ENCODE measurements at places on chromosomes 13 and 19.

DNA sequence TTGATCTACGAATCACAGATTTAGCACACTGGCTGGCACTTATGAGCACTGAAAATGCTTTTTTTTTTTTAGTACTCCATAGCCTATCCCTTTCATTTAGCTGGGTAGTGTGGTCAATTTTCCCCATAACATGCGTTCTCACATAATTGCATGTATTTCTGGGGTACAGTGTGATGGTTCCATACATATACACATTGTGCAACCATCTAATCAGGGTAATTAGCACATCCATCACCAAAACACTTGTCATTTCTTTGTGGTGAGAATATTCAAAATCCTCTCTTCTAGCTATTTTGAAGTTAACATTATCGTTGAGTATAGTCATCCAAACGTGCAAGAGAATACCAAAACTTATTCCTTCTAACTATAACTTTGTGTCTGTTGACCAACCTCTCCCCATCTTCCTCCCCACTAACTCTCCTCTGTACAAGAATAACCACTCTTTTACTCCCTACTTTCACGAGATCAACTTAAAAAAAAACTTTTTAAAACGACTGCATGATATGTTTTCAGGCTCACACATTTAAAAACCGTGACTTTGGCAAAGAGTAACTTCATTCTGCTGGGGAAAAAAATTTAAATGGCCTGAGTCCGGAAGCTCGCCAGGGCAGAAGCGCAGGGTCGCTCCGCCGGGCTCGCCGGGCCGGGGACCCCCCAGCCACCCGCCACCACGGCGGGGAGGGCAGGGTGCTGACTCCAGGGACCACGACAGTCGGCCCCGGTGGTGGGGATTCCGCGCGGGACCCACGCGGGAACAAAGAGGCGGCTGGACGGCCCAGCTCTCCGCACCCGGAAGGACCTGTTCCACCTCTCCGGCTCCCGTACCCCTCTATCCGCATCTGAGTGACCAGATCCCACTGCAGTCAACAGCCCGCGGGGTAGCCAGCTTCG, 868 bp upstream of the UBAC2 start:
- no peak for DNase-seq

GRCh38 chr13:69585656-69586055, 522.0 kb upstream of the ATXN8OS start:
- no peak for DNase-seq

DNA sequence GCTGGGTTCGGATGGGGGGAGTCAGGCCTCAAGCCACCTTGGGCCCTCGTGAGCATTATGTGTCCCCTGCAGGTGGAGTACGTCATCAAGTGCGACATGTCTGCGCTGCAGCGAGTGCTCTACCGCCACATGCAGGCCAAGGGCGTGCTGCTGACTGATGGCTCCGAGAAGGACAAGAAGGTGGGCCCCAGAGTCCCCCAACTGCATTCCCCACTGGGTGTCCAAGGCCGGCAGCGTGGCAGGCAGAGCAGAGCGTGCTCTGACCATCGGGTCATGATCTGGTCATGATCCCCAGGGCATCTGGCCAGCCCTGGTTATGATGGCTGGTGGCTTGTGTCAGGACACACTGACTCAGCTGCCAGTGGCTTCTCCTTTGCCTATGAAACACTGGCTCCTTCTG, 63.4 kb downstream of the SMARCA4 start:
- DNase-seq = no peak

- DNase-seq = no peak
These were observed 40.2 kb upstream of the NPAS1 start for GRCh38 chr19:46979126-46980105.

- DNase-seq = no peak
These were observed 204.7 kb downstream of the FGF14 start for GRCh38 chr13:102197193-102197592.

GRCh38 chr19:45528149-45528743, 21.0 kb downstream of the VASP start:
- no peak for DNase-seq

- DNase-seq = no peak
These were observed 3.7 kb downstream of the ZSCAN4 start for GRCh38 chr19:57672466-57672865.

DNA sequence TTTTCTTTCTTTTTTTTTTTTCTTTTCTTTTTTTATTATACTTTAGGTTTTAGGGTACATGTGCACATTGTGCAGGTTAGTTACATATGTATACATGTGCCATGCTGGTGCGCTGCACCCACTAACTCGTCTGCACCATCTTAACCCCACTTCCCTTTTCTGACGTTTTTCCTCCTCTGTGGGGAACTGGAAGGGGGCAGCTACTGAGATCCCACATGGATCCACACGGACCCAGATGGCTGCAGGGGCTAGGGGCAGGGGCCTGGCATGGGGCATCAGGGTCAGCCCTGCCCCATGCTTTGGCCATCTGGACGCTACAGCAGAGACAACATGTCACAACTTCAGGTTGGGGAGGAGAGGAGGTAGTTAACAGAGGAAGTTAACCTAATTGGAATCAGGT, 54.3 kb downstream of the RUBCNL start:
- no peak for DNase-seq

DNA sequence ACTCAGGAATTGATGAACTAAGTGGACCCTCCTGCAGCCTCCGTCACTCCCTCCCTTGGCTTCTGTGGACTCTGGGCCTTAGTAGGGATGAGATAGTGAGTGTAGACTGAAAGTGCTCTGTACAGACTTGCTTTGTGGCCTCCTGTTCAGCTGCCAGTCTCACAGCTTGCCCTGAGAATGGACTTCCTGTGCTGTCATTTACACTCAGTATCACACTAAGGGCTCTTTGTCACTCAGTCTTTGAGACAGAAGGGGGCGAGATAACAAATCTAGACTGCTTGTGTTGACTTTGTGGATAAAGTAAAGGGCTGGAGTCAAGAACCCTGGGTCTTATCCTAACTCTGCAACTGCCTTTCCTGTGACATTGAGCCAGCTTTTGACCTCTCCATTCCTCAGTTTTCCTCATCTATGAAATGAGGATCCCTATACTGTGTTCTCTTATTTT, 21.0 kb upstream of the SPRY2 start:
- DNase-seq = no peak

DNA sequence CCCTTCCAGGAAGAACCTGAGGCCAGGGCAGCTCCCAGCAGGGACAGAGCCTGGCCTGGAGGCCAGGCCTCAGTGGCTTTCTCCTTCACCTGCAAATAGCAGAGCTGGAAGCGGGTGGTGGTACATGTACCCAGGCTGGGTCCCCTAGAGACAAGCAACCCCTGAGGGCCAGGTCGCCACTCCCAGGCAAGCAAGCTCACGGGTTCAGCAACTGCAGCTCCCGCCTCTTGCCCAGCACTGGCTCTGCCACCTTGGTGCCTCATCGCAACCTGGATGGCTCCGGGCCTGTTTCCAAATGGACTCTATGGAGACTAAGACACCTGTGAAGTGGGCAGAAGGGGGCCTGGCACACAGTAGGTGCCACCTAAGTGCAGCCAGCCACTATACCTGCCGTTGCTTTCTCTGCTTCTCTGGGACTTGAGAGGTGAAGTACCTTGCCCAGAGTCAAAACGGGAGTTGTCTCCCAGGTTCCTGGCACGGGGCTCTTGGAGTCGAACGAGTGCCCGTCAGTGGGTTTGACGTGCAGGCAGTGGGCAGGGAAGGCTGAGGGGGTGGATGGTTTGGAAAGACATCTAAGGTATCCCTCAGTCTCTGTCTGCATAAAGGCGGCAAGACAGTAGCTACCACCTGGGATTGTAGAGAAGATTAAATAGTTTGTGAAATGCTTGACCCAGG, 2.4 kb upstream of the PLPP2 start:
- no peak for DNase-seq

GRCh38 chr19:15588265-15588664, 26.8 kb upstream of the CYP4F8 start:
- DNase-seq = no peak

GRCh38 chr19:57363688-57364181, 384 bp downstream of the TRAPPC2B start:
- DNase-seq = no peak

DNA sequence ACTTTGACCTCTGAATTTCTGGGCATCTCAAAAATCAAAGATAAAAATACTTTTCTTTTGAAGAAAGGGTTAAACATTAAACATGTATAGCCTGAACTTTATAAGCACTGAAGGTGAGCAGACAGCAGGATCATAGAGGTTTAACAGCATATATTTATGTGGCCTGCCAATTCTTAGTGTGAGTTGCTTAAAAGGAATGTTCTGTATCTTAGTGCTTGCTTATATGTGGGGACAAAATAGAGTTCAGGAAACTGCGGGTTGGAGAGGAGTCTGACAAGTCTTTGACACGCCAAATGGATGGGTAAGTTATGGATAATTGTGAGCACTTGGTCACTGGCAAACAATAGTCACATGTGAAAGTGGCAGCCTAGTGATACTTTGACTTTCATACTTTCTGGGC, 1419.4 kb upstream of the SPRY2 start:
- DNase-seq = no peak

GRCh38 chr19:2686360-2686759, 16.1 kb downstream of the GNG7 start:
- no peak for DNase-seq

DNA sequence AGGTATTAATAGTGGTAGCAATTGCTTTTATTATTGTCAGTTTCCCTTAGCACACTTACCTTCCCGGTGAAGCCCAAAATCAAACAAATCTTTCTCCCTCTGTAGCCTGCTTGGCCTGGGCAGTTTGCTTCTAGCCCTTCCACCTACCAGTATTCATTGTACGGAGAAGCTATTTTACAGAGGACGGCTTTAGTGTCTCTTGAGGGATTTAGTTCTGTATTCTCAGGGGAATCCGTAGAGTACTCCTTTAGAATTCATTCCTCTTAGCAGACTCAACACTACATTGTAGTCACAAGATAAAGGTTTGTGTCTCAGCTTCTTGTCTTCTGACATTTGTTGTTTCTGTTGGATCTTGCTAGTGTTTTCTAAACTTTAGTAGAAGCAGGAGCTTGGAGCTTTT, 24.1 kb upstream of the WTIP start:
- DNase-seq = no peak

DNA sequence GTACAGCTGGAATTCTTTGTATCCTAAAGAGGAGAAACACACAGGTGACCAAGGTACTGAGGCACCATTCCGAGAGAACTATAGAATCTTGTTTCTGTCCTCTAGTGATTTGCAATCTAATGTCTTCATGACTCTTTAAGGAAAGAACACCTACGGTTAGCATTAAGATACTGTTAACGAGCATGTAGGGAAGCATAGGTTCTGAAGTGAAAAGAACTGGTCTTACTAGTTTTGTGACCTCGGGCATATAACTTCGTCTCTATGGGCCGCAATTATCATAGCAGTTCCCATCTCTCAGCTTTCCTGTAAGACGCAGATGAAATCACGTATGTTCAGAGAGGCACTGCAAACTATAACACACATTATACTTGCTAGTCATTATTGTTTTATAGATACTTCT, 193.0 kb upstream of the NBEA start:
- no peak for DNase-seq

DNA sequence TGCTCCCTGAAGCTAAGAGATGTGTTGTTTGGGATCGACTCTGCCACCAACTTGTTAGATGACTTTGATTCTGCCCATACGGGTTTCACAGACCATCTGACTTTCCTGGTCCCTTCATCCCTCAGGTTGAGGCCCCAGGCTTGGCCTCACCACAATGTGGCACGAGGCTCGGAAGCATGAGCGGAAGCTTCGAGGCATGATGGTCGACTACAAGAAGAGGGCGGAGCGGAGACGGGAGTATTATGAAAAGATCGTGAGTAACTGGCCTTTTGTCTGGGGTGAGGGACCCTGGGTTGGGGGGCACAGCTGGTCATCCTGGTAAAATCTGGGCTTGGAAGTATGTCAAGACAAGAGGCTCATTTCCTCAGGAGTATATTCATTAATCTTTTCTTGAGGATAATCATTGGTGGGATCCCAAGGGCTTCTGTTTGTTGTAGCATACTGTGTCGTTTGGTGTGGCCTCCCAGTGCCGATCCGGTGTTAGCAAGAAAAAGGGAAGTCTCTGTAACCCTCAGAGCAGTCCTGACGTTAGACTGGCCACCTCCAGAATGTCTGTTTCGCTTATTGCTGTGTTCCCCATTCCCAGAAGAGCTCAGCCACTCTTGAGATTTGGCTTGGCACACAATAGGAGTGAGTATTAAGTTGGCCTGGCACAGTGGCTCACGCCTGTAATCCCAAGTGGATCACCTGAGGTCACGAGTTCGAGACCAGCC, 1.4 kb downstream of the CLASRP start:
- DNase-seq = no peak

DNA sequence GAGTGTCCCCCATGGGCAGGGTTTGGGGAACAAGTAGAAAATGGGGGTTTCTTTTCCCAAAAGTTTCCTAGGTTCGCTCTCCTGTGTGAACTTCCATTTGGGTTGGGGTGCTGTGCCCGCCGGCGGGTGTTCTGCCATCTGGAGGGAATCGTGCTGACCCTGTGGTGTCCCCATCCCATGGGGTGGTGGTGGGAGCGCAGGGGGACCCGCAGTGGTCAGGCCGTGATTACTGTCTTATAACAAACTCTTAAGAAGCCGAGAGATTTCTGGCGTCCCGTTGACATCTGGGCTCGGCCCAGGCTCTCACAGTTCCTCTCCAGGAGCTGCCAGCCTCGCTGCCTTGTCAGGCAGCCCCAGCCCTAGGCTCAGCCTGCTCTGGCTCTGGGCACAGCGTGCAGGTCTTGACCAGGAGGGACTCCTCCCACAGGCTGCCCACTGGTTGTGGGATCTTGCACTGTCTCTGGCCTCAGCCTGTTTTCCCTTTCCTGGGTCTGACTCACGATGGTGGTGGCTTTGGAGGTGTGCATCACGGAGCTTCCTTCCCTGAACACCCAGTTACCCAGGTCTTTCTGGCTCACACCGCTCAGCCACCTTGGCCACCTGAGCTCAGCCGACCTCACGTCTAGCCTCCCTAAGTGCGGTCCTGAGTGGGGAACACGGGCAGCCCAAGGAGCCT, 34.5 kb downstream of the PLEKHJ1 start:
- no peak for DNase-seq

GRCh38 chr19:7883796-7884570, 4.3 kb upstream of the LRRC8E start:
- no peak for DNase-seq

GRCh38 chr19:52516191-52516590, 11.3 kb upstream of the ZNF808 start:
- no peak for DNase-seq

- no peak for DNase-seq
These were observed 432.2 kb upstream of the ZNF507 start for GRCh38 chr19:31913103-31913661.

- DNase-seq = no peak
These were observed 49.9 kb downstream of the ZNF787 start for GRCh38 chr19:56071151-56071550.

GRCh38 chr13:99066219-99066618, 88.4 kb upstream of the DOCK9 start:
- DNase-seq = no peak

- DNase-seq = no peak
These were observed 274.0 kb upstream of the SOX1 start for GRCh38 chr13:111792956-111793355.
